ENCODE measurements at places on chromosomes 3 and 15. TPM values are rescaled to one million over a fixed set of nuclear protein-coding genes. Genes with fewer than 3 reads are reported as not detected.

Gene NR2F2
- 13.2 TPM for total RNA-seq

Gene BDH1
- 33.1 TPM for total RNA-seq

GRCh38 chr3:42979044-42979972 lies at the start of gene GASK1A:
GASK1A (plus strand) TSS chr3:42979311; CDS start chr3:42979643, 332 bp downstream.
- no peaks in the 10 kb centered on the region for H3K27me3 ChIP-seq
- peak within 1 kb of the TSS; percentile 63 for H3K4me3 ChIP-seq
- H3K4me1 ChIP-seq, result no peaks in the 10 kb centered on the region
- peak within 1 kb of the TSS; percentile 64 for H3K27ac ChIP-seq
- peak; percentile 62 for DNase-seq
- no peaks in the 10 kb centered on the region for H3K36me3 ChIP-seq

GRCh38 chr3:59271971-59272370 lies 222.1 kb upstream of the CFAP20DC start:
- no peaks in the 10 kb centered on the region for H3K36me3 ChIP-seq
- no peaks in the 10 kb centered on the region for H3K4me1 ChIP-seq
- DNase-seq, result no peak

DNA sequence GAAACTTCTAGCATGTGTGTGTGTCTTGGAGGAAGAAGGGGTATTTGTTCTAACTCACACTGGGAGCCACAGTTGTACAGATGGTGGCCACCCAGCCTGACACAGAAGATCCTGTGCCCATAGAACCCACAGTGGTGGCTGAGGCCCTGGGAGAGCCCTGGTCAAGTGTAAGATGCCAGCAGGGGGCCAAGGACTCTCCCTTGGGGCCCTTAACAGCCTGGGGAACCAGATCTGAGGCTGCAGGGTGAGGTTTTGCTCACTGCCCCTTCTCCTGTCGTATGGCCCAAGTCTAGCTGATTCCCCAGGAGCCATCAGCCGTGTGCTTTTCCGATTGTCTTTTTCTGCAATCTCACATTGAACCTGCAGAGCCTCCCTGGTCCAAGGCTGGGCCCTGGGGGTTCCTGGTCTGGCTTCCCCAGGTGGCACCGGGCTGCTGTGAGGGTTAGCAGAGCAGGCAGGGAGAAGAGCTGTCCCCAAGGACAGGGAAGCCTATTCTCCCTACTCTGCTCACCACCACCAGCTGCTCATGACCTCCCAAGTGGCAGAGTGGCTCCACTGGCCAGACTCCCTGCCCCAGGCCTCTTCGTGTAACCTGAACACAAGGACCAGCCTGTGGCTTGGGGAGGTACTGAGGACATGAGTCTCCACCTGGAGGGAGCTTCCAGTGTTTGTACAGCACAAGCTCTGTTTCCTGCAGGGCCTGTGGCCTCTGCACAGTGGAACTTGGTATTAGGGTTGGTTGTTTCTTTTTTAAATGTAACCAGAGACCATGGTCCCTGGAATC lies 51.9 kb downstream of the CA12 start:
- no peaks in the 10 kb centered on the region for H3K27me3 ChIP-seq
- no peaks in the 10 kb centered on the region for H3K36me3 ChIP-seq
- no peaks in the 10 kb centered on the region for H3K4me1 ChIP-seq
- peak overlapping the region; percentile 15 for H3K27ac ChIP-seq
- H3K4me3 ChIP-seq, result no peak overlapping the region
- DNase-seq, result no peak

- no peak for DNase-seq
- H3K4me1 ChIP-seq, result no peaks in the 10 kb centered on the region
- peaks cover 23% of the 10 kb centered on the region for H3K27me3 ChIP-seq
- no peak overlapping the region for H3K4me3 ChIP-seq
Measured at GRCh38 chr15:34799149-34800101, 4.1 kb upstream of the ACTC1 start.

Gene THRB
- 29.8 TPM for total RNA-seq

DNA sequence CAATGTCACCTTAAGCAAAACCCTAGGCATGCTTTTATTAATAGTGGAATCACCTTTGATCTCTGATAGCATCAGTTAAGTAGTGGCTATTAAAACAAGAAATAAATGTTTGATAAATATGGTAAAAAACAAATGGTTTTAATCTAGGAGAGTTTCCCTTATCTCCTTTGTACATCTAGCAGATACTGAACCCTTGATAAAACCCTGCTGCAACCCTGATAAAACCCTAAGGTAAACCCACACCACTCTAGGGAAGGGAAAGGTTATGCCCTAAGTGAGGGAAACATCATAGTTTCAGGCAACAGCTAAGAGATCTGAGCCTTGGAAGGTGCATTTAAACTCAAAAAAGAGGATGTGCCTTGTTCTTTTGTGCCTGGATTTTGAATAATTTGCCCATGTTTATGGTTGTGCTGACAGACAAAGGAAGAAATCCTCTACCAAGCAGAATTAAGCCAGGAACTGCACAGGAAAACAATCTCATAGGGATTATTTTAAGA lies 309.7 kb downstream of the FGF12 start:
- no peaks in the 10 kb centered on the region for H3K36me3 ChIP-seq
- no peak for DNase-seq
- no peaks in the 10 kb centered on the region for H3K27me3 ChIP-seq
- H3K4me1 ChIP-seq, result no peaks in the 10 kb centered on the region
- H3K4me3 ChIP-seq, result no peak overlapping the region
- no peak overlapping the region for H3K27ac ChIP-seq

Gene NRROS
- 3.2 TPM for total RNA-seq

GRCh38 chr15:48544778-48545177 lies 100.7 kb downstream of the FBN1 start:
- H3K4me3 ChIP-seq, result no peak overlapping the region
- no peaks in the 10 kb centered on the region for H3K27me3 ChIP-seq
- DNase-seq, result no peak
- H3K27ac ChIP-seq, result no peak overlapping the region
- H3K36me3 ChIP-seq, result no peaks in the 10 kb centered on the region

GRCh38 chr3:172106989-172107388 lies 67.6 kb downstream of the FNDC3B start:
- DNase-seq, result no peak
- no peak overlapping the region for H3K4me3 ChIP-seq
- H3K4me1 ChIP-seq, result no peaks in the 10 kb centered on the region
- peak overlapping the region; percentile 42 for H3K27ac ChIP-seq
- no peaks in the 10 kb centered on the region for H3K36me3 ChIP-seq

DNA sequence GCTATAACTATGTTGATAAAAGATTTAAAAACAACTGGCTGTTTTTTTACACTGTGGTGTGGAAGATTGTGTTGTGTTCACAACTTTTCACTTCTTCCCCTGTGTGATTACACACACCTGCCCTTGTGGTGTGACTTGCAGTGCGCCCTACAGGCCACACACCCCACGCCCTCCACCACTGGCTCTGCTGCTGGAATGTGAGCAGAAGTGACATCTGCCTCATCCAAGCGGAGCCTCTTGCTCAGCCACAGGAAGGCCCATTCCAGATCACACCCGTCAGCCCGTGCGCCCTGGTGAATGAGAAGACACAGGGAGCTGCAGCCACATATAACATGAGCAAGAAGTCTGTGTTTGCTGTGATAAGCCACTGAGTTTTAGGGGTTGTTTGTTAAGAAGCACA lies 7.0 kb downstream of the CCR2 start:
- DNase-seq, result no peak
- H3K4me3 ChIP-seq, result no peak overlapping the region
- no peaks in the 10 kb centered on the region for H3K36me3 ChIP-seq
- H3K4me1 ChIP-seq, result no peaks in the 10 kb centered on the region

Gene GABRR3
- total RNA-seq, result not detected

Gene COLQ
- 3.3 TPM for total RNA-seq

GRCh38 chr3:159865041-159865579 lies 123.5 kb upstream of the IL12A start:
- no peaks in the 10 kb centered on the region for H3K36me3 ChIP-seq
- H3K4me3 ChIP-seq, result no peak overlapping the region
- H3K27ac ChIP-seq, result peak overlapping the region; percentile 67
- no peak for DNase-seq
- H3K27me3 ChIP-seq, result no peaks in the 10 kb centered on the region
- H3K4me1 ChIP-seq, result no peaks in the 10 kb centered on the region

Gene SNTN
- not detected for total RNA-seq

GRCh38 chr3:31695280-31696008 lies 162.7 kb downstream of the STT3B start:
- no peaks in the 10 kb centered on the region for H3K36me3 ChIP-seq
- H3K27ac ChIP-seq, result no peak overlapping the region
- no peak overlapping the region for H3K4me3 ChIP-seq
- no peak for DNase-seq

GRCh38 chr3:3351226-3351625 lies 171.7 kb upstream of the CRBN start:
- no peak overlapping the region for H3K27ac ChIP-seq
- no peaks in the 10 kb centered on the region for H3K27me3 ChIP-seq
- no peak overlapping the region for H3K4me3 ChIP-seq
- no peaks in the 10 kb centered on the region for H3K36me3 ChIP-seq
- H3K4me1 ChIP-seq, result no peaks in the 10 kb centered on the region
- DNase-seq, result no peak

Gene PLA2G4D
- total RNA-seq, result not detected

DNA sequence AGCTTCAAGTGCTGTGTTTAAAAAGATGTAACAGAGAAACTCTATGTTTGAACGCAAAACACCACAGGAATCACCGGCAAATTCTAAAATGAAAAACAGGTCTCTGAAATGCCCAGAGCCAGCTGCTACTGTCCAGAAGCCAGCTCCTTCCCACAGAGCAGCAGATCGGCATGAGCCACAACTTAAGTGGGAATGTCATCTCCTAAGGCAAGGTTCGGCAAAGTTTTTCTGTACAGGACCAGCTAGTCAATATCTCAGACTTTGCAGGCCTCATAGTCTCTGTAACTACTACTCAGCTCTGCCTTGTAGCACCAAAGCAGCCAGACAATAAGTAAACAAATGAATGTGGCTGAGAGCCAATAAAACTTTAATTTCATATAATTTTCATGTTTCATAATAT lies 4.9 kb downstream of the PLOD2 start:
- no peaks in the 10 kb centered on the region for H3K4me1 ChIP-seq
- no peak overlapping the region for H3K4me3 ChIP-seq
- no peak for DNase-seq

DNA sequence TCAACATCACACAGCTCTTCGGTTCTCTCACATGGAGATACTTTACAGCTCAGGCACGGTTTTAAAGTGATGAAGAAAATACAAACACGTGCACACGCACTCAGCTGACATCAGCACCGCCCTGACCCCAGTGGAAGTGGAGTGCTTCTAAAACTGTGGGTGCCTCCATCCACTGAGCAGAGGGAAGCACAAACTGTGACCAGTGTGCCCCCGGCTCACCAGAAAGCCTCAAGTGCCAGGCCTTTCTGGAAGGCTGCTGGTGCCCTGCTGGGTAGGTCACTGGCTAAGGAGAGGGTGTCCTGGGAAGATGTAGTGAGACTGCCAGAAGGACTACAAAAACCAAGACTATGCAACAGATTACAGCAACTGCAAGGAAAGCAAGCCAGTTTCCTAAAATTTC lies 78.5 kb downstream of the OCA2 start:
- DNase-seq, result no peak
- H3K27ac ChIP-seq, result no peak overlapping the region

DNA sequence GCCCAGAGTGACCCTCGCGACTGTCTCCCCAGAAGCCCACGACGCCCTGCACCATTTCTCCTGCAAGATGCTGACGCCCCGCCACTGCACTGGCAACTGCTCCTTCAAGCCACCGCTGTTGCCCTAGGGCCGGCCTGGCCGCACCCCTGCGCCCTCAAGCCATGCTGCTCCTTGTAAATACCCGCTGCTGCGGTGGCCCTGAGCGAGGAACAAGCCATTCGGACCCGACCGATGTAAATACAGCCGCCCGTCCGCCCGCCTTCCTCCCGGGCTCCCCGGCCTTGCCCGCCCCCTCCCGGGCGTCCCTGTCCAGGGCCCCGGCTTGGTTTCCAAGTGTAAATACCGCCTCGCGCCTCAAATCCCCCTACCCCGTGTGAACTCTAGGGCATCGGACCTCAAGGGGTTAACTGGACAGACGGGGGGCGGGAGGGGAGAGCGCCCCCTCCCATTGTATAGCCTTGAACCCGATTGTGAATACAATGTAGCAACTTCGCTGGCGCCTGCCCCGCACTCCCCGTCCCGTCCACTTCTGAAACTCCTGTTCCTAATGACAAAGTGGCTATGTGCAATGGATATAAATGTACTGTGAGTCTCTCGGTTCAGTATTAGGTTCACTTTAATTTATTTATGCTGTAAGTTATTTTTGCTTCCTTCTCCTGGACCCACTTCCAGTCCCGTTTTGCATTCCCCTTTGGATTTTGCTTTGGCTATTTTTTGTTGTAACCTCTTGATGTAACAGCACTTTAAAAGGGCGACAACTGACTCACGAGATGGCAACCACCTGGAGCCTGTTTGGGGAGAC lies 5.9 kb downstream of the RNU6-1 start:
- peaks cover 21% of the 10 kb centered on the region for H3K27me3 ChIP-seq
- no peak overlapping the region for H3K27ac ChIP-seq
- peak; percentile 50 for DNase-seq
- H3K4me1 ChIP-seq, result peaks cover 17% of the 10 kb centered on the region

DNA sequence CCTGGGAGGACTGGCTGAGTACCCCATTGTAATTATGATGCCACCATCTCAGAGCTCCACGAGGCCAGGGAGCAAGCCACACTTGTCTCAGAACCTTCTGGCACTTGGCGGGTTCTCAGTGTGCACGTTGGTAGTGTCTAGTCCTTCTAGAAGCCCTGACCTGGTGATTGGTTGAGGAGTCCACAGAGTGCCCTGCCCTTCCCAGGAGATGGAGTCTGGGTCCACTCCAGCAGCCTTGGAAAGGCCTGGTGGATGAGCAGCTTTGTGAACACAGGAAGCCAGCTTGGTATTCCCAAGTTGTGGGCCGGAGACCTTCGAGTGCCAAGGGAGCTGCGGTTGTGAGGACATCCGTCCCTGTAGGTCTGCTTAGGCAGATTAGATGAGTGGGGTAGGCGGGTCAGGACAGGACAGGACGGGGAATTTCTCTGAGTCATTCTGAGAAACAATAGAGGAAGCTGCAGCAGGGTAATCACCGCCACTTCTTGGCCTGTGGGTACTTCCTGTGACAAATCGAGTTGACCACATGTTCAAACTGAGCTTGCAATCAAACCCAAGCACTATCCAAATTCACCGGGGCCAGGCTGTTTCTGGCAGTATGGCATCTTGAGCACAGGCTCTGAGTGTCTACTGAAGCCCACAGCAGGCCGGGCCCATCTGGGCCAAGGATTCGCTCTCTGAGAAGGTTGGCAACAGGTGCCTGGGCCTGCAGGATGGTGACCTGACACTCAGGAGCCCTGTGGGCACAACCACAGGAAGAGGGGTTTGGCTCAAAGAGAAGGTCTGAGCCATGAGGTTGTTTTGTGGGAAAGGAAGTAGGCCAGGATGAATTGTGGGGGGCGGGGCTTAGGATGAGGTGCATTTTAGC lies 71.5 kb upstream of the PLXNA1 start:
- DNase-seq, result no peak
- H3K4me1 ChIP-seq, result peaks cover 5% of the 10 kb centered on the region
- H3K36me3 ChIP-seq, result no peaks in the 10 kb centered on the region
- H3K27me3 ChIP-seq, result no peaks in the 10 kb centered on the region

All from breast epithelium (tissue), 4 donors.